Left ventricle myocardium superior (tissue), 1 donor: ENCODE measurements at places on chromosomes 7 and 10. TPM values are rescaled to one million over a fixed set of nuclear protein-coding genes. Genes with fewer than 3 reads are reported as not detected.
A peak's percentile ranks its signal among the peaks of the same experiment; 100 is the strongest.

- DNase-seq: no peak
These were observed 114.6 kb downstream of the PIP4K2A start for GRCh38 chr10:22599636-22600228.

GRCh38 chr7:129657363-129657762 lies 45.8 kb downstream of the NRF1 start:
- no peak for DNase-seq

- DNase-seq: no peak
These were observed 103.5 kb downstream of the PARP12 start for GRCh38 chr7:139959285-139959628.

- no peak for DNase-seq
These were observed 173.9 kb upstream of the GRM3 start for GRCh38 chr7:86469680-86470295.

DNA sequence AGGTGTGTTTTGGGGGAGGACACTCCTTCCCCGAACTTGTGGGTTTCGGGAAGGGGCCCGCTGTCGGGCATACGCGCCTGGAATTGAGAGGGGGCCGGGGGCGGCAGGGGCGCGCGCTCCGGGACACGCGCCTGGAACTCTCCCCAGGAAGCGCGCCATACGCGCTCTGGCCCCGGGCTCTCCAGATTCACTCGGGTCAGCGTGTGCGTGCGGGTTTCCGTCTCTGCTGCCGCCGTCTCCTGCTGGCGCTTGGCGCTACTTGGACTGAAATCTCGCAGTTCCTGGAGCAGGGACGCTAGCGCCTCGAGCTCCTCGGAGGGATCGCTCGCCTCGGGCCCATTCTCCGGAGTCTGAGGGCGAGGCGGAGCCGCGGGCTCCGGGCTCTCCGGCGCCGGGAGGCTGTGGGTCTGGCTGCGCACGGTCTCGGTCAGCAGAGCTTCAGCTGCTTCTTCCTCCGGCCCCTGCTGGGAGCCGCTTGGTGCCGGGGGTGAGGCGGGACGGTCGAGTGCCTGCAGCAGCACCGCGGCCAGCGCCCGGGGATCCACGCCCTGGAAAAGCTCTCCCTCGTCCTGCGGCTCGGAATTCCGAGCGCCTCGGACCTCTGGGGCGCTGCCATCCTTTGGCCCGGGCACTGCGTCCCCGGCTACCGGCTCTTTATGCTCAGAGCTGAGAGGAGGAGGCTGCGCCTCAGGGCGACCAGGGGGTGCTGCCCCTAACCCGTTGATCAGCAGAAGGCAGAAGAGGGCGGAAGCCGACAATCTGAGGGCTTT lies 1.1 kb downstream of the VGF start:
- peak; percentile 41 for DNase-seq

DNA sequence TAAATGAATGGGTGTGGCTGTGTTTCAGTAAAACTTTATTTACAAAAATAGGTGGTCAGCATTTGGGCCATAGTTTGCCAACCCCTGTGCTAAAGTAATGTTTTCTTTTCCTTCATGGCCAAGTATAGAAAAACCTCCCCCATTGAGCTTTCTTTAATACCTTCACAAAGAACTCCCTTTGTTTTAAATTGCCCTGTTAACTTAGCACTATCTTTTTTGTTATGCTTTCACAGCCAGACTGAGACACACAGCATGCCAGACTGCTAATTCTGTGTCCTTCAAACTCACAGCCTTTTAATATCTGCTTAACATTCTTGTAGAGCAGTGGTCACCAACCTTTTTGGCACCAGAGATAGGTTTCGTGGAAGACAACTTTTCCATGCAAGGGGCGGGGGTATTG lies 78.0 kb downstream of the GFRA1 start:
- DNase-seq: no peak

DNA sequence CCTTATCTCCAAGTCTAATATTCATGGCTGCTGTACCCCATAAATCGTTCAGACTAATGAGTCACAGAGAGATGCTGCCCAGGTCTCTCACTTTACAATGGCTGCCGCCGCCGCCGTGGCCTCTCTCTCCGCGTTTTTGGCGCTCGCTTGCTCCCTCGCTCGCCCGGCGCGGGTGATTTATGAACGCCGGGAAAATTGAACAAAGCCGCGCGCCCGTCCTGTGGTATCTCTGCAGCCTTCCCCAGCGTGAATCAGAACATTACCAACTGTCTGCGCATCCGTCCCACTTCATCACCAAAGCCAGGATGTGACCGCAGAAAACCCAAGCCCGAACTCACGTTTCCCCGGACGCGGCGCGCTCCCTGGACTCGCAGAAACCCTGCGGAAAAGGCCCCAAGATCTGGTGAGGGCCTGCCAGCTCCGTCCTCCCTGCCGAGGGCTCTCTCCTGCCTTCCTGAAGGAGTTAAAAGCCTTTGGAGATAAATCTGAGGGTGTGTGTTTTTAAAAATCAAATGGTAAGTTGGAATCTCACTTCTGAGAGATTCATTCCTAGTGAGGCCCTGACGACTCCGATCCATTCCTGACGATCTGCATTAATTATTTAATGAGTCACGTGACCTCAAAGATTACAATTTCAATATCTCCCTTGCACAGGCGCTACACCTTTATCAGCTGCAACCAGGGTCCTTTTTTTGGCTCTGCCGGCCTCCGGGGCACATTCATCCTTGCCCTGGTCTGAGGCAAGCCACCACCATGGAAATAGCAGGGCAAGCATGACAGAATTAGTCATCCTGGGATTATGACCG lies 6.3 kb downstream of the HOXA4 start:
- no peak for DNase-seq

DNA sequence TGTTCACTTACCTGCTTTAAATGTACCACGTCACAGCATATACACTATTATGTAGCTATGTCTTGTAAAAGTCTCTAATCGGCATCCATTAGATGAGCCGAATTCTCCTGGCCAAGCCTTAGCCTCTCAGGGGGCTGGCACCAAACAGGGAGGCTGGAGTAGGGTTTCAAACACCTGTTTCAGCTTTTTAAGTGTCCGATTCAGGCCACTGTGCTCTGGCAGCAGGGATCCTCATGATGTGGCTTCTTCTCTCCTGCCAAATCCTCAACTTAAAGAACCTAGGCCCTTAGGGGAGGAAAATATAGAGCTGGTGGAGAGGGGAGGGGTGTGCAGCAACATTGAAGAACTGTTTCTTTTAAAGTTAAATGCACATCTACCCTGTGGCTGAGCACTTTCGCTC lies 68.5 kb upstream of the NFKB2 start:
- no peak for DNase-seq

DNA sequence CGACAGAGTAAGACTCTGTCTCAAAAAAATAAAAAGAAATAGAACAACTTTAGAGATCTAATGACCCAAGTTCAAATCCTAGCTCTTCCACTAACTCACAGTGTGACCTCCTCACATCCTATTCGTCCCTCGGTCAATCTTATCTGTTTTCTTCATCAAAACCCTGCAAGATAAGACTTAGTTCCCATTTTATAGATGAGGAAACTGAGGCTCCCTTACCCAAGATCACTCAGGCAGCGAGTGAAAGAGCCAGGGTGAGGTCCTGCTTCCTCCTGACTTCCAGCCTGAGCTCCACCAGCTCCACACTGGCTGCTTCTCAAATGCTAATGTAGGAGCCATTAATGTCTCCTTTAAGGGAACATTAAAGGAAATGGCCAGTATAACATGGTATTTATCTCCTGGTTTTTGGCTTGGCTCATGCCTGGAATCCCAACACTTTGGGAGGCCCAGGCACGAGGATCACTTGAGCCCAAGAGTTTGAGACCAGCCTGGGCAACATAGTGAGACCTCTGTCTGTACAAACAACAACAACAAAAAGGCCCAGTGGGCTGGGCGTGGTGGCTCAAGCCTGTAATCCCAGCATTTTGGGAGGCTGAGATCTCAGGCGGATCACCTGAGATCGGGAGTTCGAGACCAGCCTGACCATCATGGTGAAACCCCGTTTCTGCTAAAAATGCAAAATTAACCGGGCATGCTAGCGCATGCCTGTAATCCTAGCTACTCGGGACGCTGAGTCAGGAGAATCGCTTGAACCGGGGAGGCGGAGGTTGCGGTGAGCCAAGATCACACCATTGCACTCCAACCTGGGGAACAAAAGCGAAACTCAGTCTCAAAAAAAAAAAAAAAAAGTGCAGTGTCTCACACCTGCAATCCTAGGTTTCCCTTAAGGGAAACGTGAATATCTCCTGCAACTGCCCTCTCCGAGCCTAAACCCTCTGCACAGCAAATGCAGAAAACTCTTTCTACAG lies 3.4 kb upstream of the RHBDD2 start:
- no peak for DNase-seq

- no peak for DNase-seq
These were observed 20.8 kb downstream of the LAMB4 start for GRCh38 chr7:108109221-108109908.

- DNase-seq: no peak
These were observed 3.0 kb downstream of the GDI2 start for GRCh38 chr10:5810225-5810624.

DNA sequence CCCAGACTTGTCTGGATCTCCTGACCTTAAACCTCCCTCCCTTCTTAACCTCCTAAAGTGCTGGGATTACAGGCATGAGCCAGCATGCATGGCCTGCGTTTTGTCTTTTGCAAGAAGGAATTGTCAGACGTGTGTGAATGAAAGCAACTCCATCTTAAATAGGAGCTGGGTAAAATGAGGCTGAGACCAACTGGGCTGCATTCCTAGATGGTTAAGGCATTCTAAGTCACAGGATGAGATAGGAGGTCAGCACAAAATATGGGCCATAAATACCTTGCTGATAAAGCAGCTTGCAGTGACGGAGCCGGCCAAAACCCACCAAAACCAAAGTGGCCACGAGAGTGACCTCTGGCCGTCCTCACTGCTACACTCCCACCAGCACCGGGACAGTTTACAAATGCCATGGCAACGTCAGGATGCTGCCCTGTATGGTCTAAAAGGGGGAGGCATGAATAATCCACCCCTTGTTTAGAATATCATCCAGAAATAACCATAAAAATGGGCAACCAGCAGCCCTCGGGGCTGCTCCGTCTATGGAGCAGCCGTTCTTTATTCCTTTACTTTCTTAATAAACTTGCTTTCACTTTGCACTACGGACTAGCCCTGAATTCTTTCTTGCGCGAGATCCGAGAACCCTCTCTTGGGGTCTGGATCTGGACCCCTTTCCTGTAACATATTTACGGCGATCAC lies 41.2 kb upstream of the SDK1 start:
- no peak for DNase-seq

DNA sequence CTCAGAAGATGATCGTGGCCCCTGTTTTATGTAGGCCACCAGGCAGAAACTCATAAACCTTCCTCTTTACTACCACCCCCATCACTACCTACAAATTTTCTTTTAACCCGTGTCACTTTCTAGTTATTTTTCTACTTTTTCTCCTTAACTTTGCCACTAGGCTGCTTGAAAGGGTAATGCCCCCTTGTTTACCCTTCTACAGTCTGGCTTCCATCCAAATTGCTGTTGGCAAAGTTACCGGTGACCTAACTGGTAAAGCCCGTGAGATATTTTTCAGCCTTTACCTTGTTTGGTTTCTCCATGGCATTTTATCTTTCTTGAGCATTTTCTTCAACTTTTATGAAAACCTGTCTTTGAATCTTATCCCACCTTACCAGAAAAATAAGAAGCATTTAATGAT lies 153.0 kb downstream of the WNT2 start:
- no peak for DNase-seq

- no peak for DNase-seq
These were observed 193.8 kb downstream of the PLPP4 start for GRCh38 chr10:120650705-120651399.

DNA sequence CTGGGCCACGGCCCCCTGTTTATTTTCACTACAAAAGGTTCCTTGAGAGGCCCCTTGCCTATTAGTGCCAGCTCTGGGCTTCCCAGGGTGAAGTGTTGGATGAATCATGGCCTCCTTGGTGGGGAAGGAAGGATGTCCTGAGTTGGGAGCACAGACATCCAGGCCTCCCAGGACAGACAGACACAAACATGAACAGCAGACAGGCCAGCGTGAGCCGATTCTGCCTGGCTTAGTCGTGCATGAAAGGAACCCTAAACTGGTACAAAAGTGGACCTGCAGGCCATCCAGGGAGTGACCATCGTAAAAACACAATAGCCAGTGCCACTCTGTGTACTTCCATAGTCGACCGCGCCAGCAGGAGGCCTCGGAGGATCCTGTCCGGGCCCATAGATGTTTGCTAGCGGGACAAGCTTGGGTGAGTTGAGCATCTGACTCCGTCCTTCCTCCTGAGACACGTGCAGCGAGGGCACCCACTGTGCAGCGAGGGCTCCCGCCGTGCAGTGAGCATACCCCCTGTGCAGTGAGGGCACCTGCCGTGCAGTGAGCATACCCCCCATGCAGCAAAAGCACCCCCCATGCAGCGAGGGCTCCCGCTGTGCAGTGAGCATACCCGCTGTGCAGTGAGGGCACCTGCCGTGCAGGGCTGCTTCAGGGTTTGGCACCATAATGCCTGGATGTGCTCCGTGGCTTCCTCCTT lies 51.3 kb upstream of the PRKAR1B start:
- no peak for DNase-seq

- DNase-seq: peak; percentile 82
These were observed 9.0 kb upstream of the CFTR start for GRCh38 chr7:117470777-117471176.

DNA sequence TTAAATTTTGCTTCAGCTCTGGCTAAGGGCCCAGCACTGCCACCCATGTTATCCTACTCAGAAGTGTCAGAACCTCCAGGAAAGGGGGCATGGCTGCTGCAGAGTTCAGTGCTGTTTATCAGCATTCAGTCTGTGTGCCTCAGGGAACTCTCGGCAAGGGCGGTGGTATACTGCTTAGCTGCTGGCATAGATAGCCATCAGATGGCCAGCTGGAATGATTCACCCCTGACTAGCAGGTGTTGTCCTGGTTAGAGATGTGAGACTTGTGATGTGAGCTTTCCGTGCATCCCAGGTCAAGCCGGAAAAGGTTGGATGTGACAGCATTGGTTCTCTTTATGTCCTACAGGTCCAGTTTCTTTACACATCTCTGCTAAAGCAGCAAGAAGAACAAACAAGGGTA lies 22.1 kb downstream of the CEP55 start:
- no peak for DNase-seq

The UNCX gene
- not detected for total RNA-seq

The IL2RA gene
- total RNA-seq: 1.5 TPM

The HDAC9 gene
- 30.7 TPM for total RNA-seq

The HOXA3 gene
- 0.72 TPM for total RNA-seq

The PRLHR gene
- total RNA-seq: not detected

The ITGB8 gene
- 4.8 TPM for total RNA-seq

The FAM131B gene
- total RNA-seq: 0.57 TPM

The SPDYE8 gene
- total RNA-seq: not detected

The C10orf67 gene
- 0.62 TPM for total RNA-seq

The CPA4 gene
- 0.77 TPM for total RNA-seq
